Fibroblast of skin of right biceps (primary cell): ENCODE measurements at places on chromosomes 2 and 18.
A peak's percentile ranks its signal among the peaks of the same experiment; 100 is the strongest.

GRCh38 chr2:159010340-159010739, 41.9 kb downstream of the TANC1 start:
- peak; percentile 82 for DNase-seq

- no peak for DNase-seq
These were observed 492.1 kb upstream of the CNTNAP5 start for GRCh38 chr2:123532994-123533393.

- DNase-seq: no peak
These were observed 163.8 kb upstream of the SMAD7 start for GRCh38 chr18:49114556-49114955.

DNA sequence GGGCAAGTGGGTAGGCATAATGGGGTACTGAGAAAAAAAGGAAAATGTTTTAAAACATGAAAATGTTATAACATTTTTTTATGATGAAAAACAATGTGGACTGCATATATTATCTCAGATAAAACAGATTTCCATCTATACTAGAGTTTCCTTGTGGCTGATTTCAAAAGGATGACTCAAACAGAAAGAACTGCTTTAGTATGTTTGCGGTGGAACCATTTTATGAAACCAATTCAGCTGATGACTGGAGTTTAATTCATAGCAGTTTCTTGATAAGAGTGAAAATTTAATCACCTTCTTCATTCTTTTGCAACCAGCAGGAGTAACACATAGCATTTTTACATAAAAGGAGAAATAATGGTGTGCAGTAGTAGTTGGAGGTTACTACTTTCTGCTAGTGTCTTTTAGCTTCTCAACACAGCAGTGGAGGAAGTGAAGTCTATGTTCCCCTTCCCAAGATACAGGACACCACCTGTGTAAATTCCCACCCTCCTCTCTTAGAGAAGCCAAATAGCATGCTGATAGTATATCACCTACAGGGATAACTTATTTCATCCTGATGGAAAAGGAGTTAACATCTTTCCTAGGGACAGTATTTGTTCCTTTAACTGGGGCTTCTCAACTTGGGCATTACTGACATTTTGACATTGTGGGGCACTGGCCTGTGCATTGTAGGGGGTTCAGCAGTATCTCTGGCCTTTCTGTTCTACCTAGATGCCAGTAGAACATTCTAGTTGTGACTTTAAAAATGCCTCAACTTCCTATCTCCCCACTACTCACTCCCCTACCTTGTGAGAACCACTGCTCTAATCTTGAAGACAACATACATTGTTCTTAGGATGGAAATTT, 29.9 kb downstream of the PELI1 start:
- peak; percentile 84 for DNase-seq

- DNase-seq: no peak
These were observed 993.1 kb upstream of the TMEFF2 start for GRCh38 chr2:193187816-193188215.

DNA sequence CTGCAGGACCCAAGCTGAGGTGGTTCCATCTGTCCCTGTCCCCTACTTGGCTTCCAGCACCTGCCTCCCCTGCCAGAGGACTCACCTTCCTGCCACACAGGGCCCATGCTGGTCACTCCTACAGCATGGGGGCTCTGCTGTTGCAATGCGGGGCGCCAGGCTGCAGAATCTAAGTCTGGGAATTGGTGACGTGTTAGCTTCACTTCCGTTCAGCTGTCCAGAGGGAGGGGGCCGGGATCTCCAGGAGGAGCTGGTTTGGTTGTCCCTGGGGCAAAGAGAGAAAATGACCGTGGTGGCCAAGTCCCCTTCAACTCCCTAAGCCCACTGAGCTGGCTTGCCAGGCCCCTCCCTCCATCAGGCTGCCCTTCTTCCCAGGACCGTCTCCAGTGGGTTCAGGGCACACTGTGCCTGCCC, 69.5 kb downstream of the IL1R2 start:
- no peak for DNase-seq

DNA sequence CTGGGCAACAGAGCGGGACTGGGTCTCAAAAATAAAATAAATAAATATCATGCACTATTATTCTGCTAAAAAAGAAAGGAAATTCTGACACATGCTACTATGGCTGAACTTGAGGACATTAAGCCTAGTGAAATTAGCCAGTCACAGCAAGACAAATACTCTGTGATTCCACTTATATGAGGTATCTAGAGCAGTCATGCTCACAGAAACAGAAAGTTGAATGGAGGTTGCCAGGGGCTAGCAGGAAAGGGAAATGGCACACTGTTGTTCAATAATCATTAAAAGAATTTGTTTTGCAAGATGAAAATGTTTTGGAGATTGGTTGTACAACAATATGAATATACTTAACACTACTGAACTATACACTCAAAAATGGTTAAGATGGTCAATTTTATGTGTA, 60.8 kb downstream of the NCKAP1 start:
- DNase-seq: no peak

- no peak for DNase-seq
These were observed at the start of gene TFCP2L1 for GRCh38 chr2:121284463-121285449. TFCP2L1 (minus strand) TSS chr2:121285202; CDS start chr2:121285109, 93 bp downstream.

DNA sequence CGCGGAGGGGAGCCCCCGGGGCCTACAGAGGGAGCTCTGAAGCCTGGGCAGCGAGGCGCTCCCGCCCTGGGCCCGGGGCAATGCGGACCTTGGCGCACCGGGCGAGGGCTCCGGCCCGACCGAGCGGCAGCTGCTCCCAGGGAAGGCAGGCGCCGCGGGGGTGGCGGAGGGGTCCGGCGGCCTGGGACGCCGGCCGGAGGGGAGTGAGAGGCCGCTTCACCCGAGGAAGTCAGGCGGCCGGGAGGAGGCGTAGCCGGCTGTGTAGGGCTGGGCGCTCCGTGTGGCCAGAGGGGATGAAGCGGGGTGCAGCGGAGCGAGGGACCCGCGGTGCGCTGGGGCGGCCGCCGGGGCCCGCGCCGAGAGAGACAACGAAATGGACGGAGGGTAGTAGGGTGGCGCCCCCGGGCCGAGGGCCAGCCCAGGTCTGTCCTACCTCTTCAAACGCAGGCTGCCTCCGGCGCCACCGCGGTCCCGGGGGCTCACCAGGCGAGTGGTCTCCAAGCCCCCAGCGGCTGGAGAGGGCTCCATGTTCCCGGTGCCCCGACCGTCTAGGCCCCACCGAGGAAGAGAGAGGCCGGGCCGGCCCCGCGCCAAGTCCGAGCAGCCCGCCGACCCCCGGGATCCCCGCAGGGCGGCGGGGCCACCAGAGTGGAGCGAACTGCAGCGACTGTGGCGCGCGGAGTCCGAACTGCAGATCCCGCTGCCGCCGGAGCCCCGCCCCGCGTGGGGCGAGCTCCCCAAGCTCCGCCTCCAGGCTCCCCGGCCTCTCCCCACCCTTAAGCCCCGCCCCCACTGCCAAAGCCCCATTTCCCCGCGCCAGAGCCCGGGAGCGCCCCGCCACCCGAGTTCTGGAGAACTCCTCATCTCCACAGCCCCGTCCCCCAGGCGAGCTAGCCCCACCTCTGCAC, at the start of gene SLC30A3:
TSS of gene SLC30A3 (minus strand) at position 669 of the 908 bp plus-strand sequence. CDS start at position 528, 141 bp downstream.
- peak; percentile 22 for DNase-seq

DNA sequence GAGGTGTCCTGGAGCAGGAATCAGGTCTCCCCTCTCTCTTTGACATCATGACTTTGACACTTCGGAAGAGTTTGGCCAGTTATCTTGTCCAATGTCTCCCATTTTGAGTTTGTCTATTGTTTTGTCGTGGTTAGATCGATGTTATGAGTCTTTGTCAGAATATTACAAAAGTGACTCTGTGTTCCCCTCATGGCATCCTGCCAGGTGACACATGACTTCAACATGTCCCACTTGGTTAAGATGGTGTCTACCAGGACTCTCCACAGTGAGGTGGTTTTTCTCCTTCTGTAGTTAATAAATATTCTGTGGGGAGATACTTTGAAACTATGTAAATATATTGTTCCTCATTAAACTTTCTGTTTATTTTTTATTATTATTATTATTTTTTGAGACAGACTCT, 76.6 kb upstream of the BZW1 start:
- DNase-seq: peak; percentile 62

DNA sequence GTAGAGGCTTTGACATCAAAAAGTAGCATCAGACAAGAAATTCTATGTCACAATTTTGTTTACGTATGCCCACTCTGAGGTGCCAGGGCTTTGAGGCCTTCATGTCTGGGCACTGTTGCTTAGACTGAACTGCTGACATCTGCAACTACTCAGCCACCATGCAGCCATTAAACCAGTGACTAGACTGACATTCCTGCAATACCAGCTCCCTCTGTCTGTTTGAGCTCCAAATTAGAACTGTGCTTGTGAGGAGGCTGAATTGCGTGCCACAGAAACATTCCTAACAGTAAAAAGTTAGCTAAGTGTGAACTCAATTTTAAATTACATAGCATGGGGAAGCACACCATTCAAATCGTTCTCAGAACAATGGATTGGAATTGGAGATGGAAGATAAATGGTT, 163.2 kb downstream of the INSIG2 start:
- peak; percentile 87 for DNase-seq

GRCh38 chr18:46054956-46055837, 16.9 kb downstream of the PSTPIP2 start:
- no peak for DNase-seq

- DNase-seq: no peak
These were observed 58.9 kb downstream of the TRPM8 start for GRCh38 chr2:233976087-233976486.

GRCh38 chr2:3463186-3463835, 56.0 kb downstream of the ADI1 start:
- DNase-seq: no peak

GRCh38 chr2:21501376-21502027, 377.7 kb downstream of the TDRD15 start:
- no peak for DNase-seq

GRCh38 chr2:1593371-1594122, 150.8 kb downstream of the PXDN start:
- peak; percentile 92 for DNase-seq

- DNase-seq: no peak
These were observed 47.2 kb upstream of the DTNB start for GRCh38 chr2:25720575-25720974.

DNA sequence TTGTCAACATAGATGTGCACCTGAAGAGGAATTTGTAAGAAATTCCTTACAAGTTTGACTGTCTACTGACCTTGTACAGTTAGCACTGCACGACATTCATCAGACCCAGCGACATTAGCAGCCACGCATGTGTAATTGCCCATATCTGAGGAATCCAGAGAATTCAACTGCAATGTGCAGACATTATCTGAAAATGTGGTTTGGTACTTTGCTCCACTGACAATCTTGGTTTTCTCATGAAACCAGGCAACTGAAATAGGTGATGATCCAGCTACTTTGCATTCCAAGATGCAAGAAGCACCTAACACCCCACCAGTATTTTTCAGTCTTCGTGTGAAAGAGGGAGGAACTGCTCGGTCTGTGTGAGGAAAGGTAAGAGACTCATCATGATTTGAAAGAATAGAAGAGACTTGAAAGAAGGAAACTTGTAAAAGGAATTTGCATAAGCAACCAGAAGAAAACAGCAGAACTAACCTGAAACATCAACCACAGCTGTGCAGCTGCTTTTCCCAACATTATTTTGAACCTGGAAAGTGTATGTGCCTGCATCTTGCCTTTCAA, 83.4 kb downstream of the TTN start:
- no peak for DNase-seq

GRCh38 chr18:77054288-77054605, 78.3 kb downstream of the MBP start:
- DNase-seq: no peak

GRCh38 chr2:172572981-172573380, 17.1 kb downstream of the PDK1 start:
- no peak for DNase-seq

- no peak for DNase-seq
These were observed 256.1 kb downstream of the NDUFA10 start for GRCh38 chr2:239768907-239769553.

DNA sequence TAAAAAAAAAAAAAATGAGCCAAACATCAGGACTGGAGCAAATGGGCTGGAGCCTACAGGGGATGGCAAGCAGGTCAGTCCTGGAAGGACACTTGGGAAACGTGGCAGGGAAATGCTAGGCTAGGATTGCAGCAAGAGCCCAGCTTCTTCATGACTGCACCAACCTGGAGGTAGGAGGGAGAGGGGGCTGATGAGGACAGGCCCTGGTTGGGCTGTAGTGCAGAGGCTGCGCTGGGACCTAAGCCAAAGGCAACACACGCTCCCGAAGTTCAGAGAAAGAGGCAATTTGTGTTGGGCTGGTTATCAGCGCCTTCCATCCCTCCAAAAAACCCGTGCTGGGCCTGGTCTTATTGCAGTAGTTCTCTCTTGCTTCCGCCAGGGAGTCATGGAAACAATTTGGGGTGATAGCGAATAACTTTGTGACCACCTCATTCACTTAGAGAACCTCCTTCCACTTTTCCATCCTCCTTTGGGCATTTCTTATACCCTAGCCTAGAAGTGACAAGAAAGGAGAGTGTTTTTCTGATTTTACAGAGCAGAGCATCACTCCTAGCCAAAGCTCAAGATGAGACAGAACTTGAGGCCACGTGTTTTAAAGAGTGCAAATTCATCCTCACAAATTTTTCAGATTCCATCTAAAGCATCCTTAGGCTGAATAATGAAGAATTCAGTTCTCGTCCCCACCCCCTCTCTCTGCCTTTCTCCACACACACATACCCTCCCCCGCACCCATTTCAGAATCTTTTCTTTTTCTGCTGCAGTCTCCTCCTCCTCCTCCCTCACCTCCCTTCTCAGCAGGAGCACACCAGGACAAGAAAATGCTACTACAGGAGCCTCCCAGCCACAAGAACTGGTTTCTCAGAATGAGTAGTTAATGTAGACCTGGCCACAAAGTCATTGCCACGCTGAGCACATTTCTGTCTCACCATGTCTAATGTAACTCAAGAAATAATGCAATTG, 82.5 kb upstream of the STPG4 start:
- DNase-seq: peak; percentile 83

DNA sequence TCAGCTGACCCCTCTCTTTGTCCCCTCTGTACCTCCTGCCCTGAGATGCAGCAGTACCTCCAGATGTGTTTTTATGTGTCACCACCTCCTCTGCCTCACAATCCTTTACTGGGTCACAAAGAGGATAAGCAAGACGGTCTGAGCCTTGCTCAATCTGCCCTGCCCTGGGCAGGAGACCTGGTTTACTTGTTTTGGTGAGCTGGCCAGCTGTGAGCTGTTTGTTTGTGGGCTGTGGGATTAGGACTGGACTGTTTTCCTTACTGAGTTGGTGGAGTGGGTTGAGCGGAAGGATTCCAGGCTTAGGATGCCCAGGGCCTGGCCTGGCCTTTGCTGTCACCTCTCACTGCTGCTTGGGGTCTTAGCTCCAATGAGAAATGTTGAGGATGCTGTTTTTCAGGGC, 299.5 kb downstream of the SRBD1 start:
- DNase-seq: no peak

- peak; percentile 70 for DNase-seq
These were observed 132.6 kb downstream of the ACTR3 start for GRCh38 chr2:114022360-114023085.

- peak; percentile 83 for DNase-seq
These were observed 266.8 kb downstream of the EN1 start for GRCh38 chr2:118580651-118581050.
